ENCODE measurements at places on chromosomes 13 and 19.

- no peak for DNase-seq
These were observed 57.8 kb upstream of the C13orf46 start for GRCh38 chr13:114031631-114032030.

- no peak for DNase-seq
These were observed 36.3 kb downstream of the SHISA2 start for GRCh38 chr13:26015271-26016125.

DNA sequence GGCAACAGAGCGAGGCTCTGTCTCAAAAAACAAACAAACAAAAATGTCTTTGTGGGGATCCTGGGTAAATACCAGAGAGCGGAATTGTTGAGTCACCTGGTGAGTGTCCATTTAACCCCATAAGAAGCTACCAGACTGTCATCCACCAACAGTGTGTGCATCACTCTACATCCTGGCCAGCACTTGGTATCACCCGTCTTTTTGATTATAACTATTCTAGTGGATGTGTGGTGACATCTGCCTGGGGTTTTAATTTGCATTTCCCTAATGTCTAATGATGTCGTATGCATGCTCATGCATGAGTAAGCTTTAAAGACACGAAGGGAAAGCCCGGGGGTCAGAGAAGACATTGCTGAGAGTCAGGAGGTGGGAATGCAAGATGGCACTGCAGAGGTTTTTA, 126.7 kb upstream of the MRI1 start:
- DNase-seq: no peak

DNA sequence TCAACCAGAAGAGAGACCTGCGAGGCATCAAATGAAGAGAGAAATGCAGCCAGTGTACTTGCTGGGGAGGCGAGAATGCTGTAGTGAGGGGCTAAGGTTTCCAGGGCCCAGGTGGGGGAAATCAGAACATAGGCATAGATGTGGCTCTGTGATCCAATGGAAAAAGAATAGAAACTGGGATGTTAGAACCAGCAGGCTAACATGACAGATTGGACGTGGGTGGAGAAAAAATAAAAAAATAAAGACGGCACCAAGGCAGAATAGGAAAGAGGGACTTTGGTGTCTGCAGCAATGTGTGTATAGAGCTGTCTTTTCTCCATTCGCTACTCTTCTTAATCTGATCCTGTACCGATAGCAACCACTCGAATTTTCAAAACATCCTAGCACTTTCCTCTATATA, 381.0 kb upstream of the NBEA start:
- DNase-seq: no peak

DNA sequence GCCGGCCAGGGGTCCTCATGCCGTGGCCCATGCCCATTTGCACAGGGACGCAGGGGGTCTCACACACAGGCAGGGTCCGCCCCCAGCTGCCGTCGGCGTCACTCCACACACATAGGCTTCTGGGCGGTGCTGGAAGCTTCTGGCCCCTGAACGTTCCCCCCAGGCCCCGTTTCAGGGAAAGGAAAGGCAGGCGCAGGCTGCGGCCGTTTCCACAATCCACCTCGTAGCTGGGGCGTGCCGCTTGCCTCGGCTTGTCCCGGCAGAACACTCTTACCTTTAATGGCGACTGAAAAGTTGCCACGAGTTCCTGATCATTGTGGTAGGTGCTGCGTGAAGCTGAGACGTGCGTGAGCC, 53.4 kb downstream of the MCF2L start:
- no peak for DNase-seq

Data from CD4-positive, alpha-beta T cell treated with Interleukin-10 for 1 hour (primary cell).